ENCODE measurements at places on chromosomes 2 and 18. TPM values are rescaled to one million over a fixed set of nuclear protein-coding genes. Genes with fewer than 3 reads are reported as not detected.

Gene CAPN13
- total RNA-seq: 1.4 TPM

Gene FLACC1
- 0.56 TPM for total RNA-seq

Gene GPC1
- total RNA-seq: 101 TPM

Gene DSG1
- 33.7 TPM for total RNA-seq

Gene MYL1
- total RNA-seq: 0.44 TPM

- peak; percentile 42 for ATAC-seq
These were observed 695.1 kb upstream of the ACVR2A start for GRCh38 chr2:147149575-147150240.

DNA sequence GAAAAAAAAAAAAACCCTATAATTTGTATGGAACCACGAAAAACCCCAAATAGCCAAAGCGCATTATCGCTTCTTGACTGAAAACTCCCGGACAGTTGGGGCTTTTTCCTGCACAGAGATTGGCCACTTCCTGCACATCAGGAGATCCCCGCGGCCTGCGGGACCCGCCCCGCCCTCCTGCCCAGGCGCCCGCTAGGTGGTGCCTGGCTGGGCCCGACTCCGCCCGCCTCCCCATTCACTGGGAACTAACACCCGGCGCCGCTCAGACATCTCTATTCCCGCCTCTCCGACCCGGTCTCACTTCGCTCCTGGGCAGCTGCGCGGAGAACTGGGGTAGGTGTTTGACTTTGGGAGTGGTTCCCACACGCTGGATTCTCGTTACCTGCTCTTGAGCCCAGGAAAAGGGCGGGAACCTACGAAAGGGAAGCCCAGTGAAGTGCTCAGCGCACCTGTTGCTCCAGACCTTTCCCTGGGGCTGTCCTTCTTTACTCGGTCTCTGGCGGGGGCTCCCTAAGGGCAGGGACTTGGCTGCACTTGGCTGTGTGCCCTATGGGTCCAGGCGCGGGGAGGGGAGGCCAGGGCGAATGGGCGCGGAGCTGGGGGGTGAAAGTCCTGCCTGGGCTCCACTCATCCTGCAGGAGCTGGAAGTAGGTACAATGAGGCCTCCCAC lies at the start of gene HMSD:
TSS of gene HMSD (plus strand) at position 234 of the 670 bp plus-strand sequence. CDS start 4,155 bp downstream, outside the sequence.
- peak; percentile 97 for ATAC-seq

GRCh38 chr2:37464067-37464466 lies 119.6 kb downstream of the QPCT start:
- ATAC-seq: no peak

- ATAC-seq: no peak
These were observed 8.1 kb upstream of the TYMS start for GRCh38 chr18:649341-649740.

DNA sequence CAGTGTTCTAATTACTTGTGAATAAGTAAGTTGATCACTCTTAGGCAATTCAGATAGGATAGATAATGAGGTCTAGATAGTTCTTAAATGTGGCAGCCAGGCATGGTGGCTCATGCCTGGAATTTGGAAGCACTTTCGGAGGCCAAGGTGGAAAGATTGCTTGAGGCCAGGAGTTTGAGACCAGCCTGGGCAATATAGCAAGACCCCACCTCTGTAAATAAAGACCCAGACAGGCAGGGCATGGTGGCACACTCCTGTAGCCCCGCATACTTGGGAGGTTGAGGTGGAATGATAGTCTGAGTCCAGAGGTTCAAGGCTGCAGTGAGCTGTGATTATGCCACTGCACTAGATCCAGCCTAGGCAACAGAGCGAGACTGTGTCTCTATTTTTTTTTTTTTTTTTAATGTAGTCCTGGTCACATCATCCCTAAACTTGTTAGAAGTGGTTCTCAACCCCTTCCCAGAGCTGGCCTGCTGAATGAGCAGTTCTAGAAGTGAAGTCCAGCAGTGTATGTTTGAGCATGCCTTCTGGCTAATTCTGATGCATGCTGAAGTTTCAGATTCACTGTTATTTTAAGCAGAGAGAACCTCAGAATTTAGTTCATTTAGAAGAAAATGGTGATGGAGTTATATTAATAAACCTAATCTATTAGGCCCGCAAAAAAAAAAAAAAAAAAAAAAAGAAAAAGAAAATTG lies 306.2 kb downstream of the PRKCE start:
- no peak for ATAC-seq

DNA sequence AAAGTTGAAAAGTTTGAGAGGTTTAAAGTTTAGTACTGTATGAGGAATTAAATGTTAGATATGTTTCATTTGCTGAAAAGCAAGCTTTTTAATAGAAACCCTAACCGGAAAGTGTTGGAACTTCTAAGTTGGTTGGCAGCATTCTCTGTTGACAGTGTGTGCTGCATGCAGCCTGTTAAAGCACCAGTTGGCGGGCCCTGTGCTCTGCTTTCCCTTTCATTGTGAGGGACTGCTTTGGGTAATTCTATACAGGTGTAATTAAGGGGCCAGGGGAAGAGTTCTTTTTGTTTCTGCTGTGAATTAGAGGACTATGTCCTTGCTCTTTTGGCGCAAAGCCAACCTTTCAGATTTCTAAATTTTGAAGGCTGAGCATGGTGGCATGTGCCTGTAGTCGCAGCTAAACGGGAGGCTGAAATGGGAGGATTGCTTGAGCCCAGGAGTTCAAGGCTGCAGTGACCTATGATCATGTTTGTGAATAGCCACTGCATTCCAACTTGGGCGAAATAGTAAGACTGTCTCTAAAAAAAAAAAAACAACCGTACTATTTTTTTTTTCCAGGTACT lies 20.1 kb downstream of the PLEKHB2 start:
- no peak for ATAC-seq

GRCh38 chr2:212409560-212409959 lies 129.0 kb downstream of the ERBB4 start:
- ATAC-seq: no peak

- ATAC-seq: no peak
These were observed 151.0 kb downstream of the CCBE1 start for GRCh38 chr18:59546188-59546587.
